NCI-H187 treated with DMSO at 0.1 percent for 48 hours (cell line): ENCODE measurements at places on chromosomes 3 and 15.

DNA sequence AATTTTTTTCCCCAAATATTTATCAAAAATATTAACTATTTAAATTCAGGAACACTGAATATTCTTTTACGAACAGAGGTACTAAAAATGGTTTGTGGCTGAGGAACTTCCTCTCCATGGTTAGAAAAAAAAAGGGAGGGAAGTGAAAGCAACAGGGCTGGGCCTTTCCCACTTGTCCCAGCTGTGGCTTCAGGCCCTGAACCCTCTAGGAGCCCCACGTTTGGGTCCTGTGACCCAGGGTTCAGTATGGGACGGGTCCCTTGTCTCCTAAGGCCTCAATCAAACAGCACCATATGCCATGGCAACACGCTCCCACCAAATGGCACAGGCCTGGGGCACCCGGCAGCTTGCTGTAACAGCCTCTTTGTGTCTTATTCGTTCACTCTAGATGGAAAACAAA is 32.4 kb downstream of the POC1A start:
- no peak for DNase-seq

GRCh38 chr3:30289766-30290165 is 316.6 kb upstream of the TGFBR2 start:
- no peak for DNase-seq

DNA sequence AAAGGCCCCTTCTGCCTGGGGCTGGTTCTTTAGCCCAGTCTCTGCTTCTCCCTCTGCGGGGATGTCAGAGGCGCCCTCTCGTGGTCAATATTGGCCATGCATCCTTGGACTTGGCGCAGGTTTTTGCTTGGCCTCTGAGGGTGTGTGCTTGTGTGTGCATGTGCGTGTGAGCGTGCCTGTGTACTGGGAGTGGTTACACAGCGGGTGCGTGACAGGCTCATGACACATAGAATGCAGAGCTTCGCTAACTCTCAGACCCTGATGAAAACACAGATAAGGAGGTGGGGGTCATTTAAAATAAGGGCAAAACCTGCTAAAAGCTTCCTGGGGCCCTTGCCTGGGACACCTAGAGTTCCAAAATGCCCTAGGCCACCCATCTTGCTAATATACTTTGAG is 160.9 kb downstream of the SMAD6 start:
- no peak for DNase-seq

- no peak for DNase-seq
These were observed 80.9 kb downstream of the DGKG start for GRCh38 chr3:186281176-186281575.

DNA sequence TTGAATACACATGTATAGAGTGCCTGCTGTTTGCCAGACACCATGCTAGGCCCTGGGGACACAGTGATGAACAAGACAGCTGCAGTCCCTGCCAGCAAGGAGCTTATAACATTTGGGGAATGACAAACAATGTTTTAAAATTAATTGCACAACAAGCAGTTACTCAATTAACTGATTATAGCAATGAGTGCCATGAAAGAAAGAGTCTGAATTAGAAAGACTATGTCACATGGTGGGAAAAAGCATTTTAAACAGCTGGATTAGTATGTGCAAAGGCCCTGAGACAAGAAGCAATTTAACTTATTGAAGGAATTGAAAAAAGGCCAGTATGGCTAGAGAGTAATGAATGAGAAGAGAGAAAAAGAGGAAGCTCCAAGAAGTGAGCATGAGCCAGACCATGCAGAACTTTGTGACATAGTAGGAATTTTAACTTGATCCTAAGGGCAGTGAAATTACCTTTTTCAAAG is 64.5 kb upstream of the PLXNA1 start:
- DNase-seq: no peak

GRCh38 chr3:65830948-65831732 is 207.6 kb downstream of the MAGI1 start:
- DNase-seq: no peak

DNA sequence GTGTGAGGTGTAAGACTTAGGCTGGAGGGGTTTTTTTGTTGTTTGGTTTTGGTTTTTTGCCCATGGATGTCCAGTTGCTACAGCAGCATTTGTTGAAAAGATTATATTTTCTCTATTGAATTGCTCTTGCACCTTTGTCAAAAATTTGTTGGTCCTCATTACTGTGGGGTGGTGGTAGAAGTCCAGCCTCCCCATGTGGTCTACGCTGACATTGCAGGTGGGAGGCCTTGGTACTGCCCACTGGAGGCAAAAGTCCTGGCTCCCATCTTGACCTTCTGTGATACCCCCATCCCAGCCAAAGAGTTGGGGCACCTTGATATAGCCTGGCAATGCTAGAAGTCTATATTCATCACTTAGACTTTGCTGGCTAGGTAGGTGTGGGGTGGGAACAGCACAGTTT is 5.4 kb upstream of the RAB6B start:
- no peak for DNase-seq

GRCh38 chr3:27596334-27596841 is 112.2 kb upstream of the SLC4A7 start:
- no peak for DNase-seq

- DNase-seq: no peak
These were observed 1227.8 kb downstream of the ZPLD1 start for GRCh38 chr3:103662591-103662990.

DNA sequence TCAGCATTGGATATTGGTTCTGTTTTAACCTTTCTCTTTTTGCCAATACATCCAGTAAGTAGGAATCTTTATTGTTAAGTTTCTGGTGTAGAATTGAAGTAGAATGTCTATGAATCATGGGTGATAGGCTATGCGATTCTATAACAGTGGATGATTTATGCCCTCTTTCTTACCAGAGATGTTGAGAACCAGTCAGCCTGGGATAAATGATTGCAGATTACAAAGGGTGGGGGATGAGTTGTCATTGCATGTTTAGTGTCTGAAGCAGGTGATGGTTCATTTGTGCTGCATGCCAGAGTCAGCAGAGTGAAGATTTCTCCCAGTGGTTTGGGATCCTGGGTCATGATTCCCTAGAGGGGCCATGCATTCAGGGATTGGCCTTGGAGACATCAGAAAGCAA is 14.3 kb downstream of the RETNLB start:
- peak; percentile 35 for DNase-seq
